Sciatic nerve (tissue), 2 donors: ENCODE measurements at places on chromosomes 5 and 9.

- DNase-seq: no peak
These were observed 152.2 kb downstream of the GLIS3 start for GRCh38 chr9:4147476-4148230.

GRCh38 chr5:1276930-1277329 is 17.9 kb downstream of the TERT start:
- no peak for DNase-seq

DNA sequence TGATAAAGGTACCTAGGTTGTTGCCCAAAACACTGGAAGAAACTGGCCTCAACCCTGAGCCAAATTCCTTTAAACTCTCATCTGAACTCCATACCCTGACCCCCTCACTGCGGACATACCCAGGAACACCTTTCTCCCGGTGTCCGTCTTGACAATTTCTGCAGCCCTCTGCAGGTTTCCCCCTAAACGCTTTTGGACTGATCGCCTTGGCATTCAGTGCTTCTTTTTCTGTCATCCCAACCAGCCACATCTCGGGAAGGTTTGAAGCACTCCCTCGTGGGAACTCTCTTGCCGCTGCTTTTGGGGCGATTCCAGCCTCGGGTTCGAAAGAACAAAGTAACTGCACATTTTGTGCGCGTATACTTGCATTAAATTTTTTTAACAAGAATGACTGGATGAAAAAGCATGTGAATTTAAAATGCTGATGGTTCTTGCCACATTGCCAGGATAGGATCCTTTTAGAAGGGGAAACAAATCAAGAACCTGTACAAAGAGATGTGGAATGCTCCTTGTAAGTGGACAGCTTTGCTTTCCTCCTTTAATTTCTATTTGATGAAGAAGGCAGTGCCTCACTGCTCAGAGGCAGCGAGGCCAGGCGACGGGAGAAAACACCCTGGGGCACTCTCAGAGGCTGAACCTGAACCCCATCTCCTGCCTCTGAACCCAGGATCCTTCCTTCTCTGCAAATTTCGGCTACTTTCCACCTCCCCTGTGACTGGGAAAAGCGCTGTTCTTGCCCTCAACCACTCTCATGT is 615 bp downstream of the PSMD5 start:
- no peak for DNase-seq

GRCh38 chr9:76143834-76144233 is 250.4 kb downstream of the RFK start:
- no peak for DNase-seq

DNA sequence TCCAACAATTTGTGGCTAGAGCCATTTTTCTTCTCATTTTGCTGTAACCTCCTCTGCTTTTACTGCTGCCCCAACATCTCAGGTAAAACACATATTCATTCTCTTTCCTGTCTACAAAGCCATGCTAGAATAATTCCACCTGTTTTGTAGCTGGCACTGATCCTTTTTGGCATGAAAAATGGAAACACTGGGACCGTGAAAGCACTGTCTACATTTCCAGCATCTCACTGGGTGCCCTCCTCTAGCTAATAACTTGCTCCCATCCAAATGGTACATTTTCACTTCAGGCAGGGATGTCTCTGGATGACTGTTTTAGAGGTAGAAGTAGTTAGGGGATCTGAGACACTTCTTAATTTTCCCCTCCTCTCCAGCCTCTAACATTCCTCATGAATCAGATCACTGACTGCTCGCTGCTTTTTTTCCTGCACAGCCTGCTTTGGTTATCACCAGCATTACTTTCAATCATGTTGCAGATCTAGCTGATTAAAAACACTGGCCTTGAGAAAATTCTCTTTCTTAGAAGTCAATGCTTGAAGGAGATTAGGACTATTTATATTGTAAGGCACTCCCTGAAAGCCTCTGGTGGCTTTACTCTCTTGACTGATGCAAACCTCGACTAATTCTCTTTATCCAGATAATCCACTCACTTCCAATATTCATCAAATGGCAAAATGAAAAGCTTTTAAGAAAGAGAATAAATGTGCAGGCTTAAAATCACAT is 1312.6 kb upstream of the DMAC1 start:
- DNase-seq: no peak

DNA sequence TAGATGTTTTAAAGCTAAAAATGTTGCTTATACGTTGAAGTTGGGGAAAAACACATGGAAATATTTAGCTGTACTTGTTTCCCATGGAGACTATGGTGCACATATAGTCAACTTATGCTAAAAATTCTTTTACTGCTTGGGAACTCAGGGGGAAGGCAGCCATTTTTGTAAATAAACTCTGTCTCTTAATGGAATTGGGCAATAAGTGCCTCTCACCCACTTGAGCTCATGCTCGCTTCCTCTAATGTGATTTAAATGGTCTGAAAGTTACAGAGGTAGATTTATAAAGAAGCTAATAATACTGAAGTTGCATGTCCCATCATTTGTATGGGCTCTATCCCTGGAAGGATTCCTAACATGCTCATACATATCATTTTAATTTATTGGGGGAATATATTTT is 523.8 kb downstream of the RASEF start:
- no peak for DNase-seq

DNA sequence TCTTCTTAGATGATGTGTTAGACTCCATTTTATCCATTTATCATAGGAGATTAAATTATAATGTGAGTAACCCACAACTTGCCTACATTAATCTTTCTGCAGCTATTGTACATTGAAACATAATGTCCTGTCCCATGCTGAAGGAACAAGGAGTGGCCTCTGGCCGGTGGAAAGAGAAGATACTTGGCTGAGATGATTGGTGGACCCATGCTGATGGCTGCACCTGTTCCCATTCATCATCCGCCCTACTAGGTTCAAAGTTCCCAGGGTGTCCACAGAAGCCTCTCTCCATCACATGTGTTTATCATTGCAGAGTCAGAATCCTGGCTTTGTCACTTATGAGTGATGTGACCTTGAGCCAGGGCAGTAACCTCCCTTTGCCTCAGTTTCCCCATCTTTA is 24.7 kb downstream of the FBXL7 start:
- DNase-seq: no peak

- DNase-seq: no peak
These were observed 8.1 kb downstream of the ASS1 start for GRCh38 chr9:130452835-130453234.

- no peak for DNase-seq
These were observed 26.4 kb downstream of the ZNF366 start for GRCh38 chr5:72480841-72481240.

- no peak for DNase-seq
These were observed 3.2 kb downstream of the ELL2 start for GRCh38 chr5:95958310-95959014.

GRCh38 chr5:75335952-75336614 is 937 bp upstream of the HMGCR start:
- DNase-seq: no peak

DNA sequence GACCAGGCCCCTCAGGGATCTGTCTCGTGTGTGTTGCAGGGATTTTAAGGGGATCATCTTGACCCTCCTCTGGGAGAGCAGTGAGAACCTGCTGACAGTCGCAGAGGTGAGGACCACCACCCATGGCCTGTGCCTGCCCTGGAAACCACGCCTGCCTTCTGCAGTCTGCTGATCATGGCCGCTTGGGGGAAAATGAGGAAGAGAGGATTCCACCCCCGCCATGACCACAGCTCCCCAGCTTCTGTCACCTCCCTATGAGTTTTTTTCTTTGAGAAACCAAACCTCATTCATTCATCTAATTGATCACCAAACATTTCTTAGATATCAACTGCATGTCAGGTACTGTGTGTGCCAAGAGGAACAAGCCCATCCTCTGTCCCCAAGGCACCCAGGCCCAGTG is 46.3 kb upstream of the TDRD7 start:
- DNase-seq: no peak

DNA sequence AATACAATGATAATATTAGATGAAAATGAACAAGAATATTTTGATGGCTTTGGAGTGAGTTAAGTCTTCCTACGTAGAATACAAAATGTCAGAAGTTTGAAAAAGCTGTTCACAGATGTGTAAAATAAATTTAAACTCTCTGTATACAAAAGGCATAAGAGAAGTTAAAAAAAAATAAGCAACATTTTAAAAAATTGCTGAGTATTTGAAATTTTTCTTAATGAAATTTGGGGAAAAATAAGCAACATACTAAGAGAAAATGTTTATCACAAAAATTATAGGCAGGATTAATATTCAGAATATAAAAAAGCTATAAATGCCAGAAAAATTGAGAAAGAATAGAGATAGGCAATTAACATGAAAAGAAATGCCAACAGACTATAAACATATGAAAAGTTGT is 470.7 kb upstream of the TRPC7 start:
- no peak for DNase-seq

DNA sequence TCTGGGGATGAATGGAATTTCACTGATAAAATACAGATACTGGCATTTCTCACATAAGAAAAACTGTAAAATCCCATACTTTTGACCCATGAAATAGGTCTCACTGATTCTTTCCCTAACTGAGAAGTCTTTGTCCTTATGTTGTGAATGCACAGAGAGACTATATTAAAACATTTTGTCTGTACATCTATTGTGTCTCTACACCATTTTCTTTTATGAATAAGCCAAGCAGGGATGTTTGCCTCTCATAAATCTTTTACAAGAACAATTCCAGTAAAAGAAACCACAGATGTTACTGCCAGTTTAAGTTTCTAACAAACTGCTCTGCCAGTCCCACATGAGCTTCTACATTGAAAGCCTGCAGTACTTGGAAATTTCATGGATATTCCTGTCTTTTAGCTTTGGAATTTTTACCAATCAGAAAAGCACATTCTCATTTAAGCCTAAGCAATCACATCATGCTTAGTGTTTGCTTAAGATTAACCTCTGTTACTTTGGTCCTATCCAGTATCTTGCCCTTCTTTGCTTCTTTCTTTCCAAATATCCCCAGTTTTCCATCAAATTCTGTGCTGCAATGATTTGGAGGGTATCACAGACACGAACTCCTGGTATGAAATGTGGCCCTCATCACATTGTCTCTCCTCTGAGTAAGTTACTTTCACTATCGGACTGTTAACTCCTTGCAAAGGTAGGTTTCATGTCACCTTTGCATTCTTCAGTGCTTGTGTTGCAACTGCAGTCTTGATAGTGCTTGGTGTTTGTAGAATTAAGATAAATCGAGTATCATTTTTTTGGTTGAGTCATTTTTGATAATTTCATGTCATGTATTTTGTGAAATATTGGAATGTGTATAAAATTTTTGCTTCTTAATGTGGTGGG is 415.1 kb upstream of the ADAMTSL1 start:
- DNase-seq: no peak

DNA sequence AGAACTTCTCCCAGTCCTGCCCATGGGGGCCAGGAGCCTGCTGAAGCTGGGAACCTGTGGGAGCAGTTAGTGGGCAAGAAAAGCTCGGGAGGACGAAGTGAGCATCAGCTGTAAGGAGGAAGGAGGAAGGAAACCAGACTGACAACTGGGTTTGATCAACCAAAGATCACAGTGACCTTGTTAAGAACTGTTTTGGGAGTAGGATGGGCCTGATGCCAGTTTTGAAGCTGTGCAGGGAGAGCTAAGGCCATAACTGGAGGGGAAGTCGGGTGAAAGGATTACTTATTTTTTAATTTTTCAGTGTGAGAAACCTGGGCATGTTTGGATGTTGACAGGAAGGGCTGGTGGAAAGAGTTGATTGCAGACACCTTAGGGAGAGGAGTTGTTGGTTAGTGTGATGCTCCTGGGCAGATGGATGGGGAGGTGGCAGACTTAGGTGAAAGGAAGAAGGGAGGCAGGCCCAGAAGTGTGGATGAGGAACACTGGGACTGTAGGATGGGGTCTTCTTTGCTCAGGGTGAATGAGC is 58.3 kb upstream of the KLF4 start:
- no peak for DNase-seq

DNA sequence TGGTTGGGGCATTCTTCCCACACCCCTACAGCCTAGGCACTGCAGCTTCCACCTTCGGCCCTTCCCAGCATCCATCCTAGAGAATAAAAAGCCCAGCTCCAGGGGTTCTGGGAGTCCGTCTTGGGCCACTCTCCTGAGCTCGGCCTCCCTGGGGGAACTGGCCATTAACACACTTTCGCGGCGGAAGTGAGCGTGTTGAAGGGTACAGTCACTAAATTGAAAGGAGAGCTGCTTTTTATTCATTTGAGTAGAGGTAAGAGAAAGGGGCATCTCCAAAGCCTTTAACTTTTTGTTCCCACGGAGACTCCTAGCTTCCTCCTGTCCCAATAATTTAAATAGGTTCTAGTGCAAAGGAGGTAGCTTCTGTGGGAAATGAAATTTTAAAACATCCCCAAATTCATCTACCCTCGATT is 31.0 kb upstream of the NFIB start:
- no peak for DNase-seq

DNA sequence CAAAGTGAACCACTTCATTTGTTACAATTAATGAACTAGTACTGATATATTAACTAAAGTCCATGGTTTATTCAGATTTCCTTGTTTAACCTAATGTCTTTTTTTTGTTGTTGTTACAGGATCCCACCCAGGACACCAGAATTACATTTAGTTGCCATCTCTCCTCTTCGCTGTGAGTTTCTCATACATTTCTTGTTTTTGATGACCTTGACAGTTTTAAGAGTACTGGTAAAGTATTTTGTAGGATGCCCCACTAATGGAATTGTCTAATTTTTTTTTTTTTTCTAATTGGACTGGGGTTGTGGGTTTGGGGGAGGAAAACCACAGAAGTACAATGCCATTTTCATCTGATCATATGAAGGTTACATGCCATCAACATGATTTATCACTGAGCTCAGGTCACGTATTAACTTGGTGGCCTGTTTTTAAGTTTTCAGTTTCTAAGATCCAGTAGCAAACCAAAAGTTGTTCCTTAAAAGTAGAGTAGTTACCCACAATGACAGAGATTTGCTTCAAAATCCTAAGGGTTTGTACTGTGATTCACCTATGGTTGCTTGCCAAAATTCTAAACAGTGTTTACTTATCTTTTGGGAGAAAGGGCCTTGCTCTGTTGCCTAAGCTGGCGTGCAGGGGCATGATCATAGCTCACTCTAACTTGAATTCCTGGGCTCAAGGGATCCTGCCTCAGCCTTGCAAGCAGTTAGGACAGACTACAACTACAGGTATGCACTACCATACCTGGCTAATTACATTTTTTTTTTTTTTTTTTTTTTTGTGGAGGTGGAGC is 4.5 kb upstream of the OTULIN start:
- DNase-seq: no peak

GRCh38 chr5:78811866-78812265 is 163.3 kb upstream of the LHFPL2 start:
- no peak for DNase-seq

GRCh38 chr9:80839821-80840675 is 849.3 kb downstream of the TLE1 start:
- DNase-seq: no peak

- DNase-seq: no peak
These were observed 35.6 kb downstream of the MTX3 start for GRCh38 chr5:79955356-79955895.

GRCh38 chr5:82820188-82820587 is 257.0 kb downstream of the TMEM167A start:
- no peak for DNase-seq

DNA sequence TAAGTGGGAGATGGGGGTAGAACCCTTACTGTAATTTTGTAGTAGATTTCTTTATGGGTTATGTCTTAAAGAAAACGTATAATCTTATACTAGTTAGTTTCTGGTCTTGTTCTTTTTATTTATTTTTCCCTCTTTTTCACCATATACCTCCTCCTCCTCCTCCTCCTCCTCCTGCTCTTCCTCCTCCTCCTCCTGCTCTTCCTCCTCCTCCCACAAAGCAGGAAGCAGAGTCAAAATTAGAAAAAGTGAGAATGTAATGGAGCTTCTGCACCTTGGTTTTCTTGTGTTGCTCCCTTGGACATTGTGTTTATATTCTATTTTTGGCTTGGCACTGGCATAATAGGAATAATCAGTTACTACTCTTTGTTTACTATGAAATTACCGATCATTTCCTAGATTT is 4.5 kb downstream of the MACIR start:
- no peak for DNase-seq

- DNase-seq: no peak
These were observed 70.6 kb downstream of the ALDH1A1 start for GRCh38 chr9:72882117-72882775.
